ENCODE measurements at places on chromosomes 5 and 9.

DNA sequence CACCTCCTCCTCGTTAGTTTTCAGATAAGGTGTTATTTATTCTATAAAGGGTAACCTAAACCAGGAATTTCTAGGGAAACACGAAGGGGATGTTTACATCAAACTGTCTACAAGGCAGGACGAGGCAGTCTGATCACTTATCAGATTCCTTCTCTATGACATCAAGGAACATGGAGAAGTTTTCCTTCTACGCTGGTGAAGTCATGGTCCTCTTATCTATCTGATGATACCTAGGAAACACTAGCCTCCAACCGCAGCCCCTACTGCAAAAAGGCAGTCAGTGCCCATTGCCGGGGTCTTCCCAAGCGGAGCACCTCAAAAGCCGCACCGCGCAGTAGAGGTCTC, 1.5 kb downstream of the MPDZ start:
- no peak for DNase-seq

- DNase-seq: no peak
Measured at GRCh38 chr5:150488519-150489359, 19.2 kb upstream of the NDST1 start.

- DNase-seq: no peak
Measured at GRCh38 chr9:4494332-4494731, 4.1 kb downstream of the SLC1A1 start.

- DNase-seq: no peak
Measured at GRCh38 chr5:155616779-155617392, 603.3 kb downstream of the KIF4B start.

DNA sequence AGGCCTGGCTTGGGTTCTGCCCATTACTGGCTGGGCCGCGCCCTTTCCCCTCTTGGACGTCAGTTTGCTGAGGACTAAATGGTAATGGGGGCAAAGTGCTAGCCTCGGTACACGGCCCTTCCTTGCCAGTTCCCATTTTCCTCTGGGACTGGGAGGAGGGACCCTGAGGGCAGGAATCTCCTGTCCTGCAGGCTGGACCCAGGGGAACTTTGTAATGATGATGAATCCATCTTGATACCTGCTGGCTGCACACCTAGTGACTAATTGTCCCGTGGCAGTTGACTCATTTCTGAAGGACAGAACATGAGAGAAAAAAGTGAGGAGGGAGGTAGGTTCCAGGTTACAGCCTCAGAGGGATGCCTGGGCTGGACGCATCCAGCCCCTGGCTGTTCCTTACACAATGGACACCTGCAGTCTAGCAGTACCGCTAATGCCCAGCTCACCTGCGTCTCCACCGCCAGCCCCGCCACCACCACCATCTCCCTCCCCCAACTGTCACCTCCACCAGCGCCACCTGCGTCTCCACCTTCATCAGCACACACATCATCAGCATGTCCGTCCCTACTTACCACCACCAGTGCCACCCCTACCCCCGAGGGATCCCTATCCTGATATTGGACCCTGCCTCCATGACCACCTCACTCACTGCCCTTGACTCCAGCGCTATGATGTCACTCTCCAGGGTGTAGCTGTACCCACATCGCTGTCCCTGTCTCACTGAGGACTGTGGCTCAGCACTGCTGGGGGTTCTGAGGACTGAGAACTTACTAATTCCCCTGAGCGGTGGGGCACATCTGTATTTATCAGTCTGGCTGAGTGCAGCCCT, 4.3 kb downstream of the CDHR2 start:
- no peak for DNase-seq

- no peak for DNase-seq
Measured at GRCh38 chr5:201672-202071, 10.4 kb downstream of the LRRC14B start.

- no peak for DNase-seq
Measured at GRCh38 chr9:97545486-97545885, 44.0 kb downstream of the TMOD1 start.

- DNase-seq: no peak
Measured at GRCh38 chr5:133086366-133086875, 34.6 kb downstream of the HSPA4 start.

DNA sequence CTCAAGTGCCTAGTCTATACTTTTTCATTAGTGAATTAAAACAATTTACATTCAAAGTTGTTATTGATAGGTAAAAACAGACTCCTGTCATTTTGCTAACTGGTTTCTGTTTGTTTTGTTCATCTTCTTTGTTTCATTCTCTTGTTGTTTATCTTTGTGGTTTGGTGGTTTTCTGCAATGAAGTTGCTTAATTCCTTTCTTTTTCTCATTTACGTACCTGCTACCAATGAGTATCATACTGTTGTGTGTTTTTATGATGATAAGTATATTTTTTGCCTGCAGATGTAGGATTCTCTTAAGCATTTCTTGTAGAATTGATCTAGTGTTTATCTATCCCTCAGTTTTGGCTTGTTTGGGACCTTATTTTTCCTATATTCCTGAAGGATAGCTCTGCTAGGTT, 2230.0 kb downstream of the MAT2B start:
- no peak for DNase-seq

GRCh38 chr5:173412566-173412965, 84.4 kb upstream of the STC2 start:
- DNase-seq: no peak

Data from brain pericyte (primary cell).